ENCODE measurements at places on chromosomes 5 and 9.

- no peak for DNase-seq
Observed at GRCh38 chr9:36576866-36577265, 4.2 kb downstream of the MELK start.

DNA sequence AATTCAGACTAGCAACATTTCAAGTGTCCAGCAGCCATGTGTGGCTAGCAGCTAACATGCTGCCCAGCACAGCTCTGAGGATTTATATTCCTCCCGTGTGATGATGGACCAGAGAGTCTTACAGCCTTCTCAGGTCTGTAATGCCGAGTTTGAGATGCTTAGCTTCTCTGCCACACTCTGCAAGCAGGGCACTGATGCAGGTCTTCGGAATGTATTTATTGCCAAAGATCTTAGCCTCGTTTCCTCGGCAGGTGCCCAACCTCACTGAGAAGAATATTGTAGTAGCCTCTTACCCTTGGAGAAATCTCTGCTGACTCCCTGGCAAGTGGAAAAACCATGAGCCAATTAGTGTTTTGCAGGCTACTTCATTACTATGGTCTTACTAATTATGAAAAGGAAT lies 3.7 kb upstream of the RAI14 start:
- no peak for DNase-seq

- DNase-seq: peak; percentile 21
Observed at GRCh38 chr5:6084376-6084775, 294.0 kb downstream of the MED10 start.

DNA sequence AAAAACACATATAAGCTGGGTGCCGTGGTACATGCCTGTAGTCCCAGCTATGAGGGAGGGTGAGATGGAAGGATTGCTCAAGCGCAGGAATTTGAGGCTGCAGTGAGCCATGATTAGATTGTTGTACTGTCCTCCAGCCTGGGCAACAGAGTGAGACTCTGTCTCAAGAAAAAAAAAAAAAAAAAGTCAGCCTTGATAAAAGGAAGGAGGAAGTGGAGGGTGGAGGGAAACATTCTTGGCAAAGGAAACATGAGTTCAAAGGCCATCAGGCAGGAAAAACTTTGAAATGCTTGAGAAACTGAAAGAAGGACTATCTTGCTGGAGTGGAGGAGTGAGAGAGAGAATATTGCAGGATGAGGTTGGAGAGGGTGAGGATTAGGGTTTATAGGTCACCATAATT lies 18.3 kb upstream of the ANKHD1 start:
- no peak for DNase-seq

GRCh38 chr9:389159-389558 lies 174.5 kb downstream of the DOCK8 start:
- no peak for DNase-seq

DNA sequence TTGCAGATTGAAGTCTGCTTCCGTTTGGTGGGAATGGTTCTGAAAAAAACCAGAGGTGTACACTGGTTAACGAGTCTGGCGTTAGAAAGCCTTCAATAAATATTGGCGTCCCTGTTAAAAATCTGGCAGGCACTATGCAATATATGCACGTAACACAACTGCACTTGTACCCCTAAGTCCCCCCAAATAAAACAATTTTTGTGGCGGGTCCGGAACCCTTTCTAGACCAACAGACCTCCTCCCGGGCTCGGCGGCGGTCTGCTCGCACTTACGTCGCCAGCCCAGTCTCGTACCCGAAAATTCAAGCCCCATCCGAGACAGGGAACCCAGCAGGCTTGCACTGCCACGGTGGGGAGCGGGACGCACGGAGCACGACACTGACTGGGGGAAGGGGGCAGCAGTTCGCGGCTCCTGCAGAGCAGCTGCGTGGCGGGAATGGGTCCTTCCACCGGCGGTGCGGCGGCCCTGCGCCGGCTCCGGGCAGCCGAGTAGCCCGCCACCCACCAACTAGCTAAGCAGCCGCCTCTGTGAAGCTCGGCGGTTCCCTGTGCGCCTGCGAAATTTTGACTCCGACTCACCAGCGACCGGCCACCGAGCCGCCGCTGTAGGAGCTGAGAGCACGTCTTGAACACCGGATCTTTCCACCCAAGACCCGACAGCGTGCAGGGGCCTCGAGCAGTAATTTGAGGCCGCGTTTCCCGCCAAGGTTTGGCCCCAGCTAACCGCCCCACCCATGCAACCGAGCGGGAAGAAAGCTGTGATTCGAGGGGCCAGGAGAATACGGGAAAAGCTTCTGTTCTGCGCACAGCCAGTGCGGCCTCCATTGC lies 3.9 kb downstream of the MCIDAS start:
- DNase-seq: peak; percentile 69

DNA sequence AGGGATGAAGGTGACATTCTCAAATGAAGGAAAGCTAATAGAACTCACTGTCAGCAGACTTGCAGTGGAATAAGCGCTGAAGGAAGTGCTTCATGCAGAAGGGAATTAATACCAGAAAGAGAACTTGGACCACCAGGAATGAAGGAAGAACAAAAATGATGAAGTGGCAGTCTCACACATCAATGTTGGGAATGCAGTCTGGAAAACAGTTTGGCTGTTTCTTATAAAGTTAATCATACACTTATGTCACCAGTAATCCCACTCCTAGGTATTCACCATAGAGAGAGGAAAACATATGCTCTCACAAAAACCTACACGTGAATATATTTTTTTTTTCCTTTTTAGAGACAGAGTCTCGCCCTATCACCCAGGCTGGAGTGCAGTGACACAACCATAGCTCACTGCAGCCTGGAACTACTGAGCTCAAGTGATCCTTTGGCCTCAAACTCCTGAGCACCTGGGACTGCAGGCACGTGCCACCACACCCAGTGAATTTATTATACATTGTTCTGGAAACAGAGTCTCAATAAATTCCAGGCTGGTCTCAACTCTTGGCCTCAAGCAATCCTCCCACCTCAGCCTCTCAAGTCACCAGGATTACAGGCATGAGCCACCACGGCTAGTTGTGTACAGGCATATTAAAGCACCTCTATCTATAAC lies 81.2 kb downstream of the ROR2 start:
- no peak for DNase-seq

DNA sequence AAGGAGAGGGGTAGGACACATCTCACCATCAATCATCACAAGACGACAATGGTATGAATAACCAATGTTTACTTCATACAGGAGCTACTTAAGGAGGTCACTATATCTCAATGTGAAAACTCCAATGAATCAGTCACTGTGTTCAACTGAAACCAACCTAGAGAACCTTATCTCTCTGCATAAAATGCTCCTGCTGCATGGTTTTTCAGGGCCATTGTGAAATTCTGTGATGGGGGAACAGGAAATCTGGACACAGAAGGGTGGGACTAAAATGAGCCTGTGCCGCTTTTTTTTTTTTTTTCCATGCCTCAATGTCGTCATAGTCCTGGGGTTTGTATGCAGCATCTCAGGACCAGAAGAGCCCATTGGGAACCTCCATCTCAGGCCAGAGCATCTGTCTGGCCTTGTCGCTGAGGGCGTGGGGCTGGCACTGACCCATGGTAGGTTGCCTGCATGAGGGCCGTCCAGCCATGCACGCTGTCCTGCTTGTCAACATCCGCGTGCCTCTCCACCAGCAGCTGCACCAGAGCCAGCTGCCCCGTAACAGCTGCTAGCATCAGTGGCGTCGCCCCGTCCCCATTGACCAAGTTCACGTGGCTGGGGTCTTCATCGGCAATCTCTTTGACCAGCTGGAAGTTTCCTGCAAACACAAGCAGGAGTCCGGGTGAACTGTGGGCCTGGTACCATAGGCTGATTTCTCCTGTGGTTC lies 12.7 kb downstream of the ANKS6 start:
- no peak for DNase-seq

DNA sequence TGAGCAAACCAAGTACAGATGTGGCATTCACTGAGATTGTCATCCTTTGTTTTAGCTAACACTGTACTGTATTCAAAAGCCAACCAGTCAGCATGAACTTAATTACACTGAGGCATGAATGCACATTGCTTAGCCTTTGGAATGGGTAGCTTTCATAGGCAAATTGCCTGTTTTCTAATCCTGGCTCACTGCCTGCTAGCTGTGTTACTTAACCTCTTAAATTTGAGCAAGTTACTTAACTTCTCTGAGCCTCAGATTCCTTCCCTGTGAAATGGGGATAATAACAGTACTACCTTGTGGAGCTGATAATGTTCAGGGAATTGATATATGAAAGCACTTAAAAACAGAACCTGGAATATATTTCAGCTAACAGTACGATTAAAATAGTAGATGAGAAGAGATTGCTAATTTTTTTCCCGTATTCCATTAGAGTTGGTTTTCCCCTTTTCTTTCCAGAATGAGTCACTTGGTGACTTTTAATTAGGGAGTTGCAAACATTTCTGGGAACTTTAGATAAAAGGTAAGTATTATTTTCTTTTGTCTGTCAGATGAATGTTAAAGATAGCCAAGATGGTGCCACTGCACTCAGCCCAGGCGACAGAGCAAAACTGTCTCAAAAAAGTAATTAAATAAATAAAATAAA lies 43.9 kb downstream of the ARRDC3 start:
- DNase-seq: no peak

DNA sequence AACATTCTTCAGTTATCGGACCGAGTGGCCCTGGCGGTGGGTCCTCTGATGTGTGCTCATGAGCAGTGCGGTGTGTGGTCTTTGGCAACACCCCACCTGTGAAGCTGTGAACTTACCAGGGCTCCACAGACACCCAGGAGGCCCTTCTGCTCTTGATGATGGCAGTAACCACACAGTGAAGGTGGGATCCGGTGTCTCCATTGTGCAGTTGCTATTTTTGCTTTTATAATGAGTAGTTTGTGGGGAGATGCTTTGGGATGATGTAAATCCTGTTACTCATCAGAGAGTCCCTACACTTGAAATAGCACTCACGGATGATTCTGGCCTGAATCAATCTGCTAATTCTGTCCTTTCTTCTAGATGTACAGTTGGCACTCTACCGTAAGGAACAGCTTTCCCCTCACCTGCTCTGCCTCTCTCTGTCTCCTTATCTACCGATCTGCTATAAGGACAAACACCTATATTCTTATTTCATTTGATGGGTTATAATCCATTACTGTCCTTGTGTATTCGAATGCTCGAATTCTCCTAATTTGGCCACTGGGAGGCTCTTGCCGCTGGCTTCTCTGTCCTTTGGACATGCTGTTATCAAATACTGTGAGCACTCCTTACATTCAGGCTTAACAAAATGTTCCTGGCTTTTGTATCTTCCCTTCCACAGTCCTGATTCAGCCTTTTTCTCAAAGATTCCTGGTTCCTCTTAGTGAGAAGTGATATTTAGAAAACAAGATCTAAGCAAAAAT lies 20.2 kb downstream of the ATPSCKMT start:
- no peak for DNase-seq

DNA sequence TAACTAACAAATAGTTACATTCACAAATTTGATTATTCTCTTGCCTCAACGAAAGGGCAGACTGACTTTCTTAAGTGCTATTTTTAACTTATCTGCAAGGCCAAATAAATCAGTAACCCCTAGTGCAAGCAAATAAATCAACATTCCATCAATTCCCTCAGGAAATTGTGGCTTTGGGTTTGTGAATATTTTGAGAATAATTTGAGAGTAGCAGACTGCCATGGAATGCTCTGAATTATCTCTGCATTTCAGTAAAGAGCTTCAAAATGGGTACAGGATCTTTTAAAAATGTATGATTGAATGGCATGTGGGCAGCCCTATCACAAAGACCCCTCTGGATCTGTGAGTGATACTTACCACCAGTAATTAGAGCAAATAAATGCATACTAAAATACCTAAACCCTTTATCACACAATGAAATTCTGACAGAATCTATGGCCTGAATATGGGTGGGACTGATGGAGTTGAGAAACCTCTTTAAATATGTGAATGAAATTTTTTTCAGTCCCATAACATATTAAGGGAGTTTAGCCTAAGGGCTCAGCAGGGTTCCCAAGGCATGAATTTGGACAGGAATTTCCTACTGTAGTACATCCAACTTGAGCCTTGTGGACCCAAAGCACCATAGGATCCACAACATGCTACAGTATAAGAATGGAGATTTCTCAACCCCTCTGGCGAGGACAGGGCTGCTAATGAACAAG lies 92.5 kb upstream of the ITGA2 start:
- no peak for DNase-seq

DNA sequence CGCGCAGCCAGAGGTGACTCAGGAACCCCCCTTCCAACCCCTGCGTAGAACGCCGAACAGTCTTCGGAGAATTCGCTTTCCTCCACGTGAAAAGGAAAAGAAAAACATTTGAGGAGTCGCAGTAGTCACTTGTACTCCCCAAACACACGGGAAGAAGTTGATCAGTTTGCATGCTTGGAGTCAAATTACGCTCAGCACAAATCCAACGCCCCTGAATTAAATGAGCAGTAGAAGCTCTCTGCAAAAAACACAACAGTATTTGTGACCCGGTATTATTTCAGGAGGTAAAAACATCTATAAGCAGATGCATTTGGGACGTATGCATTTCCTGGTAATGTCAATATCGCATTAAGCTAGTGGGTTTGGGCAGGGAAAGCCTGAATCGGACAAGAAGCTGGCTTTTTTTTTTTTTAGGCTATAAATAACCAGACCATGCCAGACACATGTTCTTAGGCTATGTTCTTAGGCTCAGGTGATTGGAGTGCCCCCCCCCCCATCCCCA lies 854 bp upstream of the ARL15 start:
- no peak for DNase-seq

DNA sequence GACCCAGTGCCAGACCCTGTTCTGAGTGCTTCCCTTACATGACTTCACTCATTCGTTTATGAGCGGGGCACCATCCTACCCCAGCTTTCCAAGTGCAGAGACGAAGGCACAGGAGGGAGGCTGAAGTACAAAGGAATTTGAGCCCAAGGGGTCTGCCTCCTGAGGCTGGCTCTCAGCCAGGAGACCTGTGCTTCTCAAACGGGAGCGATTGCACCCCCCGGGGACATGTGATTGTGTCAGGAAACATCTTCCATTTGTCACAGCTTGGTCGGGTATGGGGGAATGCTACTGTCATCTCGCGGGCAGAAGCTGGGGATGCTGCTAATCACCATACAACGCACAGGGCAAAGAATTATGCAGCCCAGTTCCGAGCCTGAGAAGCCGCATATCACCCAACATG lies 23.9 kb downstream of the ADCY2 start:
- DNase-seq: no peak

- no peak for DNase-seq
Observed at GRCh38 chr5:160311491-160312133, 752 bp downstream of the CCNJL start.

- no peak for DNase-seq
Observed at GRCh38 chr5:59565551-59565950, 328.0 kb downstream of the PDE4D start.

GRCh38 chr5:59236448-59236847 lies 653.6 kb downstream of the RAB3C start:
- no peak for DNase-seq

DNA sequence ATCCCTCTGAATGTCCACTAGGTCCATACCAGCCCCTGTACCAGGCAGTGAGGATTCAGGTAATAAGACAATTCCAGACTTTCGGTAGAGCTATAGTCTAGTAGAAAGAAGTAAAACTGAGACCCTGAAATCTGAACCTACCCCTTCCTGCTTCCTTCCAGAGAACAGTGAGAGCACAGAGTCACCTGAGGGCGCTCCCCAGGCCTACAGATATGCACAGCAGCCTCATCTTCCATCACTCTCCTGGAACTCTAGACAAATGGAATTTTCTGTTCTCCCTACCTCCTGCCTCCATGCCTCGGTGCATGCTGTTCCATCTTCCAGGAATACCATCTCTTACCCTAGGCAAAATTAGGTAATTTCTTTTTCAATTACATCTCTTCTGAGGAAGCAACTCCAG lies 3.1 kb upstream of the GNA14 start:
- no peak for DNase-seq
